Stimulated activated CD4-positive, alpha-beta T cell treated with anti-CD3 and anti-CD28 coated beads, Interleukin-2, amount 100 ng/mL, for 48 hours (primary cell): ENCODE measurements at places on chromosomes 13 and 19.

DNA sequence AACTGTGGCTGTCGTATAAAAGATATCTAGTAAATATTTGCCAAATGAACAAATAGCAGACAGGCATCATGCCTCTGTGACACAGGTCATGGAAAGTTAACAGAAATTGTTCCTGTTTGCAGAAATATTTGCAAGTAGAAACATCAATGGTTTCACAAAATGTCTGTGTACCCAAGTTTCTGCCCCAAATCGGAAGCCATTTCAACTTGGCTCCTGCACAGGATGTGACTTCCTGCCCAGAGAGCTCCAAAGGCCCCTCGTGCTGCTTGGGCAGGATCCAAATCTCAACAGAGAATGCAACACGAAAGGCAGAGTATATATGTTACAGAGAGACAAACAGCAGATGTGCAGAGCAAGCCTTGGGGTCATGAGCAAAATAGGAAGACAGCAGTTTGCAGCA, 95.5 kb upstream of the SERP2 start:
- no peak for DNase-seq

DNA sequence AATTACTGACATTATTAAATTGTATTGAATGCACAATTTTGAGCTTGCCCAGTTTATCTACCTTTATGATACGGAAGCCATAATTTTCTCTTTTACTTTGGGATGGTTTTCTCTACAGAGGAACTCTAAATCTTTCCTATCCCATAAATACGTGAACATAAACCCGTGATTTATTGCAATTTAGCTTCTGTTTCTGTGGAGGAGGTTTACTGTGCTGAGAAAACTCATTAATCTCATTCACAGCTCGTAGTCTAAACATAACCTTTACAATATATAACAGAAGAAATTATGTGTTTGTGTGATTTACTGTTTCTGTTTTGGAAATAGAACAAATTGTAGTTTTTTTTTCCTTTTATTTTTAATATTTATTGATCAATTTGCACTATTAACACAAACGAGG, 207.1 kb upstream of the PCDH9 start:
- DNase-seq: no peak

DNA sequence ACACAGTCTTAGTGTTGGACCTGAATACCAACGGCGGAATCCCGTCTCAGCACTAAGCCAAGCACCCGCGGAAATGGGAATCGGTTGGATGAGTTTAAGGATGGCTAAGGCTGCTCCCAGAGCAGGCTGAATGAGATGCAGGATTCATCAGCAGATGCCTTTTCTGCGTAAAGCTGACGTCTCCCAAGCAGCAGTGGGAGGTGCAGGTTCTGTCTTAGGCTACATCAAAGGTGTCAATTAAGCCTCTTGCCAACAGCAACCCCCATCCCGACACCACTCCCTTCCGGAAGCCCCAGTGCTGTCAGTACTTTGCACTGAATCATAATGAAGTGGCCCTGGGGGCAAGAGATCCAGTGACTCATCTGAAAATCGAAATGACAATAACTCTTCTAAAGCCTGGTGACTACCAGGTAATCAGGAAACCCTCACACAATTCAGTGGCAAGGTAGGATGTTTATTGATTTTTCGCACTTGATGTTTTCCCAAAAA, 275.6 kb downstream of the DCLK1 start:
- DNase-seq: no peak

- DNase-seq: no peak
These were observed 137.5 kb downstream of the FREM2 start for GRCh38 chr13:38824342-38824741.

GRCh38 chr13:44719857-44720671, 143.9 kb upstream of the TSC22D1 start:
- no peak for DNase-seq
